ENCODE measurements at places on chromosomes 7 and 10.
A peak's percentile ranks its signal among the peaks of the same experiment; 100 is the strongest.

DNA sequence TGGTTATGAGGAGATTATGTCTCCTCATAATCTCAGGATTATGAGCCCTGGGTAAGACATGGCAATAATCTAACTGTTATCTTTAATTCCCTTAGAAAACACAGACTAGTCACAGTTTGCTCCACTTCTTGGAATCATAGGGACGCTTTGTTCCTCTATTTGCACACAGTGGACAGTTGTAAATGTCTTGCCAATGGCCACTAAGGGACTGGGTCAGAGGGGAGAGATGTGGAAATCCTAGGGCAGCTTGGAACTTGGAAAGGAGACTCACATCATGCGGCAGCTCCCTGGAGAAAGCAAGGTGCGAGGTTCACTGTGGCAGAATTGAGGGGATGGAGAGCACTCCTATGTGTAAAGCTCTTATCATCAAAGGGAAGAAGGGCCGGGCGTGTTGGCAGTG lies 266.1 kb downstream of the PRPF18 start:
- DNase-seq, result no peak

DNA sequence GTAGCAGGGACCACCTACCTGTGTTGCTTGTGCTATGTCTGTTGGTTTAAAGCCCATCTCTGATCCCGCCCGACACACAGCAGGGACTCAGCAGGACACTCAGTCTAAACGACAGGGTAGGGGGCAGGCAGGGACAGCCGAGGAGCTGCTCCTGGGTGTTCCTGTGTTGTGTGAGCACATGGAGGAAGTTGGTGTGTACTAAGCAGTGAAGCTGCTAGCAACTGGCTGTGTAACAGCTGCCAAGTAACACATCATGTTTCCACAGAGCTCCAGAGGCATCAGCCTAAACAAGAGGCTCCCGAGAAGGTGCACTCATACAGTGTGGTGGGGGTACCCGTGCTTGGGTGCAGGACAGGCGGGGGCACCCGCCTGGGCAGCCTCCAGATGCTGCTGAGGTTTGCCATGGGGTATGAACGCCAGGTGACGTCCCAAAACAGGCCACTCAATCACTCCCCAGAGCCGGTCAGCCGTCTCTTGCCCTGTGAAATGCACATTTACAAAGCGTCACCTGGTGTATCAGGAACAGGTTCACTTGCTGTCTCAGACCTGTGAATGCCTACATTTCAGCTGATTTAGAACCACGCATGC lies 59.6 kb downstream of the PTPRN2 start:
- no peak for DNase-seq

DNA sequence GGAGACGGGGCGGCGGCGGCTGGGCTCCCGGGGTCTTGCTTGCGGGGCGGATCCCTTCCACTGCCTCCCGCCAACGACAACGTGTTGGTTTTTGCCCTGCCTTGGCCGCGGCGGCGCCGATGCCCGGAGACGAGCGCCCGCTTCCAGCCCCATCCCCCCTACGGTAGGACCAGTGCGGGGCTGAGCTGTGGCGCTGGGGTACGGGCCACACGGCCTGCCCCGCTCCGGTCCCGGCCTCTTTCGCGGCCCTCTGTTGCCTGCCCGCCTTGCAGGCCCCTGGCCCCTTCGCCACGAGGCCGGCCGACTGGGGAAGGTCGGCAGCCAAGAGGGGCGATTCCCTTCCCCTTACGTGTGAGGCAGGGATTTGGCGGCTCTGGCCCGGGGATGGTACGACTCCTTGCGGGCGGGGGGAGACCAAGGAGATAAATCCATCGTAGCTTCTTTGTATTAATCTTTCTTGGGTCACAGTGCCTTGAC lies 488 bp downstream of the EIF4H start:
- peak; percentile 75 for DNase-seq

DNA sequence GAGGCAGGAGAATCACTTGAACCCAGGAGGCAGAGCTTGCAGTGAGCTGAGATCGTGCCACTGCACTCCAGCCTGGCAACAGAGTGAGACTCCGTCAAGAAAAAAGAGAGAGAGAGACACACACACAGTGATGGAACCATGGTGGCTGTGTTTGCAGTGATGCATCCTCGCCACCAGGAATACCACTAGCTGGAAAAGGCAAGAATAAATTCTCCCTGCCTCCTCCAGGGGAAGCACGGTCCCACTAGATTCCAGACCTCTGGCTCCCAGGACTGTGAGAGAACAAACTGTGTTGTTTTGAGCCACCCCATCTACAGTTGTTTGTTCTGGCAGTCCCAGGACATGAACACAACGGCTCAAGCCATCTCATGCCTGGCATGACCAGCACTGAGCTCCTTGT lies 320.3 kb upstream of the FOXK1 start:
- no peak for DNase-seq

DNA sequence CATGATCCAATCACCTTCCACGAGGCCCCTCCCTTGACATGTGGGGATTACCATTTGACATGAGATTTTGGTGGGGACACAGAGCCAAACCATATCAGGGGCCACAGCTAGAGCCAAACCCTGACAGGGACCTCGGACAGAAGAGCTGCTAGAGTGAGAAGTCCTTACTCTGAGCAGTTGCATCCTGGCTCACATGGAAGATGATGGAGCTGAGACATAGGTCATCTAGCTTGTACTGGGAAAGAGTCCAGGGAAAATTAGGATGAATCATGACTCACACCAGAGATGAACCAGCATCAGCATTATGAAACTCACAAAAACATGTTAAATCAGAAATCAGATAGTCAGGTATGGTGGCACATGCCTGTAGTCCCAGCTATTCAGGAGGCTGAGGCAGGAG lies 12.8 kb upstream of the FMC1 start:
- DNase-seq, result no peak

DNA sequence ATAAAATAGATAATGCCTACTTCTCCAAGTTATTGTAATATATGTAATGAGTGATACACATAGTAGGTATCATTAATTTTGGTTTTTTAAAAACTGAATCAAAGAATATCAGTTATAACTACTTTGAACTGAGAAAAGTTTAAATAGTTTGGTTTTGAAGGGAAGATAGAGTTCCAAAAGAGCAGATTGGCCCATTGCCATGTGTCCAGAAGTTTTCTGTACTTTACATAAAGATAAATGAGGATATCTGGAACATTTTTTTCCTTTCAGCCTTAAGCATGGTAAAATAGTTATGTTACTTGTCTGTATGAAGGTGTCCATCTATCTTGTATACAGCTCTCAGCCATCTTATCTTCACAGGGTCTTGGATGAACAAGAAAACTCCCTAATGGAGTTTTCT lies 97.9 kb upstream of the MXI1 start:
- no peak for DNase-seq

DNA sequence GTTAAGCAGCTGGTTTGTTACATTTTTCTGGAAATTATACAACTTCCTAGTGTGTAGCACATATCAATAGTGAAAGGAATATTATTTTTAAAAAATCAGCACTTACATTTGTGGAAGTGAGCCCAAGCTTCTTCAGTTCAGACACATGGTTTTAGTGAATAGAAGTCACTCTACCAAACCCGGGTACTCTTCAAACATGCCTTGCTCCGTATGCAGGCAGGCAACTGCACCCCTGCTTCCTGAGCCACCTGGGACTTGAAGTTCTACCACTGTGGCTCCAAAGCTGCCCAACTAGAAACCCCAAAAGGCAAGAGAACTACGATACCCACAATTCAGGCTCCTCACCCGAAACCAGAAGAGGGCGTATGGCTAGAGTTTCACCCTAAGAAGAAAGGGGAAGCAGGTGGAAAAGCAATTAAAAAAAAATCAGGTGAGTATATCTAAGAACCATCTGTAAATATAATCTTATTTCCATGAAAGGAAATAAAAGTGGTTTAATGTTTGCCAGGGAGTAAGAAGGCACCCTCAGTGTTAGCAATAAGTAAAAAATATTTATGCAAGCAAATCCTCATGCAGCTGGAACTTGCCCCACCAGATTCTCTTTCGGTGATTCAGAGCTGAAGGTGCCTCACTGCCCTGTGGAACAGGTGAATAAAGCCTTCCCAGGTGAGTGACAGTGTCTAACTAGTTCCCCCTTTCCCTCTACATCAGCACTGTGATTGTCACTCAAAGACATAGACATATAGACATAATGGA lies at the start of gene MACC1:
Gene MACC1, minus strand, starts transcription at position 192 of the 756 bp plus-strand sequence. CDS start 55,522 bp downstream, outside the sequence.
- peak; percentile 71 for DNase-seq

- DNase-seq, result peak; percentile 34
Observed at GRCh38 chr10:133324857-133325260, 11.8 kb downstream of the CALY start.

GRCh38 chr7:142807855-142808460 lies 37.2 kb downstream of the PRSS2 start:
- no peak for DNase-seq

GRCh38 chr7:75040512-75040911 lies 33.1 kb downstream of the RCC1L start:
- no peak for DNase-seq

DNA sequence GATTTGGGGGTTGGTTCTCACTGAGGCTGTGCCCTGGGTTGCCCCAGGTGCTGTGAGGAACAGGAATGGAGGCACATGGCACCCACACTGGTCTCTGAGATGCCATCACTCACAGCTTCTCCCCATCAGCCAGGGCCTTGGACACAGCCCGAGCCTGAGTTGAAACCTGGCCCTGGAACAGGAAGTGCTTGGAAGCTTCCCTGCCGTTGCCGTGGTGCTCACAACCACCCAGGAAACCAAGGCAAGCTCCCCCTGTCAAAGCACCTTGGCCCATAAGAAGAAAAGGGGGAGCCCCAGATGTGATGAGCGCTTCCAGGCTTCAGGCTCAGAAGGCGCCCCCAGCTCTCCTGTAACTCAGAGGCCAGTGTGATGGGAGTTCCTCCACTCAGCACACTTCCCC lies at the start of gene BTBD16:
Gene BTBD16, plus strand, starts transcription at position 221 of the 400 bp plus-strand sequence. CDS start 3,786 bp downstream, outside the sequence.
- no peak for DNase-seq

DNA sequence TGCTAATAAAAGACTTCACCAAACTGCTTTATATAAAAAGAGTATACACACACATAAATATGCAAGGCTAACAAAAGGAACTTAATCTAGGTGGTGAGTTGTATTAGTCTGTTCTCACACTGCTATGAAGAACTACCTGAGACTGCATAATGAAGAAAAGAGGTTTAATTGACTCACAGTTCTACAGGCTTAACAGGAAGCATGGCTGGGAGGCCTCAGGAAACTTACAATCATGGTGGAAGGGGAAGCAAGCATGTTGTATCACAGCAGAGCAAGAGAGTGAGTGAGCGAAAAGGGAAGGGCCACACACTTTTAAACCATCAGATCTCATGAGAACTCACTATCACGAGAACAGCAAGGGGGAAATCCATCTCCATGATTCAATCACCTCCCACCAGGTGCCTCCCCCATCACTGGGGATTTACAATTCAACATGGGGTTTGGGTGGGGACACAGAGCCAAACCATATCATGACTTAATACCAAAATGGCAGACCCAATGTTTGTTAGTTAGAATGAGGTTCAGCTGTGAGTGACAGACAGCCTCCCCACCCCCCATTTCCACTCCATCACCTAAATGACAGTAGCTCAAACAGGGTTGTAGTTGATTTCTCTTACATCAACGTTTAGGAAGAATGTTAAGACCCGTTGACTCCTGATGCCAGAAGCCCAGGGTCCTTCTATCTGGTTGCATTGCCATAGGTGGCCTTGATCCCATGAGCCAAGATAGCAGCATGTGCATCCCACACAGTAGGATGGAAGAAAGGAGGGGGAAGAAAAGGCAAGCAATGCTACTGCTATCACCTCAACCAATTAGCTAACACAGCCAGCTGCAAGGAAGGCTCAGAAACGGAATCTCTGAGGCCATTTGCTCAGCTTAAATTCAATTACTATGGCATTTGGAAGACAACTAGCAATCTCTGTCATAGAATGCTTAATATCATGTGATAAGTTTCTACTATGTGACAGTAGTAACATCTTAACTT lies 77.0 kb downstream of the CCDC71L start:
- DNase-seq, result no peak

DNA sequence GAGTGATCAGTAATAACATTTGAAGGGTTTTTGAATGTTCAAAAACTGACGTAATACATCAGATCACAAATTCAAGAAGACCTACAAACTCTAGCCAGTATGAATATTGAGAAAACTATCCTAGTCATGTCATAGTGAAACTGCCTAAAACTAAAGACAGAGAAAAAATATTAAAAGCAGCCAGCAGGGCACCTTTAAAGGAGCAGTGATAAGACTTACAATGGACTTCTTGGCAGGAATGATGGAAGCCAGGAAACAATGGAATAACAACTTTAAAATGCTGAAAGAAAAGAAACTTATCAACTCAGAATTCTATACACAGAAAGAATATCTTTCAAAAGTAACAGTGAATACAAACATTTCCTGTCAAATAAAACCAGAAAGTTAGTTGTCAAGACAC lies 78.3 kb upstream of the CTBP2 start:
- DNase-seq, result no peak

GRCh38 chr7:47600199-47601118 lies 18.5 kb upstream of the TNS3 start:
- DNase-seq, result no peak

GRCh38 chr10:94218493-94219183 lies 144.1 kb downstream of the NOC3L start:
- no peak for DNase-seq

DNA sequence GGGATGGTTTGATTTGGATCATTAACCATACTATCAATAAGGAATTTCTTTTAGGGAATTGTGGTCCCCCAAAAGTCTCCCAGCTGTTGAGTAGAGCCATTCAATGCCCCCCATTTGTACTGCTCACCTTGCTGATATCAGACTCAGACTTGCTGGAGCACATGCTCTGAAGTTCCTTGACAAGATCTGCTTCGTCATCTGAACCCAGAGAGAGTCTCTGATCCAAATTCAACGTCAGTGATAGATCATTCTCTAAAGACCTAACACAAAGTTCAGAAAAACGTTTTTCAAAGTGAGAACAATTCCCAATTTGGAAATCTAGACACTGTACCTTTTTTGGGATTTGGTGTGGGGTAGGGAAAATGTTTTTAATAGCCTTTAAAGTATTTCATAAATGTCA lies 153.9 kb downstream of the CTTNBP2 start:
- DNase-seq, result no peak

DNA sequence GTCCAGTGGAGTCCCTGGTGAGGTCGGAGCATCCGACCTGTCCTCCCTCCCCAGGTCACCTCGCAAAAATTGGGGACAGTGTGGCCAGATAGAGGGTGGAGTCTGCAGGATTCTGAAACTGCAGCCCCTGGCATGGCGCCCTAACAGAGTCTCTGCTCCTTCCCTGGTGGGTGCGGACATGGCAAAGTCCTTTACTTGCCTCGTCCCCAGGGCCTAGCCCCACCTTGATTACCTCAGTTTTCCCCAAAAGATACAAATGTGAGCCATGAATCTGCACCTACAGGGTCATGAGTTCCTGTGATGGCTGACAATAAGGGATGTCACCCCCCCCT lies 47.7 kb downstream of the NPVF start:
- no peak for DNase-seq

GRCh38 chr10:10366836-10367235 lies 650.8 kb upstream of the CELF2 start:
- no peak for DNase-seq

Measured in neural progenitor cell (in vitro differentiated cells).